Stimulated activated CD8-positive, alpha-beta memory T cell treated with anti-CD3 and anti-CD28 coated beads, Interleukin-2, amount 100 ng/mL, for 1 hour (primary cell): ENCODE measurements at places on chromosomes 5 and 9.

GRCh38 chr5:79612667-79613198 is 492 bp downstream of the TENT2 start:
- DNase-seq, result no peak

DNA sequence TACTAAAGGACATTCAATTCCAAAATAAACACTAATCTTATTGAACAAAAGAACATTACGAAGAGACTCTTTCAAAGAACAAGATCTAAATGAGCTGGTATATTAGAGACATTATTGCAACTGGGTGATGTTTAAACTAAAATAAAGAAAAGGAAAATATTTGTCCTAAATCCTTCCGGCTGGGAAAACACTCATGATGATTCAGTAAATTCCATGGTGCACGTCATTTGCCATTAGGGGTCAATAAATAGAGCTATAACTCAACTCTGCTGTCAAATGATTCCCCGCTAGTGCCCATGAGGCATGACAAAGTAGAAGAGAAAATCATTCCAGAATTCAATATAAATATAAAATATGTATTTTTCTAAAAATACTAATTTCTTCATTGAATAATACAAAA is 565.5 kb upstream of the TUSC1 start:
- DNase-seq, result no peak

- no peak for DNase-seq
Measured at GRCh38 chr5:33297760-33298216, 143.0 kb upstream of the TARS1 start.

DNA sequence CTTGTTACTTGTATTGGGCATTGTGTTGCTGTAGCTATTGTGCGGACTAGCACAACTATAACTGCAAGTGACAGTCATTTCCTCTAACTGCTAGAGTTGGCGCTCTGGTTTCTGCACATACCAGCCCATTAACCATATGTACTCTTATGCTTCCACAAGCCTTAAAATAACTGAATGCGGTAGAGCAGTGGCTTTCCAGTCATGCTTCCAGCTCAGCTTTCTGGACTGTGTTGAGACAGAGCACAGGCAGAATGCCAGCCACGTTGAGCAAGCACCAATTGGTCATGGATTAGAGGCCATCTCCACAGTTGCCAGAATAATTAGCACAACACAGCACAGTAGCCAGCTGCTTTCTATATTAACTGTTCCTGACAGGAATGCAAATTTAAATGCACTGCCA is 12.2 kb downstream of the INVS start:
- DNase-seq, result no peak

DNA sequence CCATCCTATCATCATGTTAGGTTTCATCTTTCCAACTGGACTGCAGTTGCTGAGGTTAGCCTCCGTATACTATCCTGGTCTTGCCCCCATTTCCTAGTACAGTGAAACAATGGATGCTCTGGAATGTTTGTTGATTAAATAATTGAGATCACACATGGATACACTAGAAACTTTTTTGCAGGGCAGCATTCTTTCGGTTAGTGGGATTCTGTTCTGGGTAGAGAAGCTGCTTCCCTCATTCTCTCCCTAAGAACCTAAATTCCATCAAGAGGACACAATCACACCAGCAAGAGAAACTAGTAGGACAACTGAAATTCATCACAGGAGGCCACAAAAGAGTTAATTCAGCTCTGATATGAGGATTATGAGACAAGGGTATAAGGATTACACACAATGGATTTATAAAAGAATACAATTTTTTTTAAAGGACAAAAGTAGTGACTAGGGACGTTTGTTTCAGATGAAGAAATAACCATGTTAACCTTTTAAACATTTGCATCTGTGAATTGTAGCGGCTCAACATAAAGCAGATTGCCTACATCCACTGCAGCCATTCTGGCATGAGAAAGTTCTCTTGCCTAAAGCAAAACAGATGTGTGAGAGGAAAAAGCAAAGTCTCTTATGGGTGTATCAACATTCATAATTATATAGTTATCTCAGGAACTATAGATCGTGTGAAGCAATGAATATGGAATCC is 162.7 kb upstream of the LHFPL2 start:
- no peak for DNase-seq

- no peak for DNase-seq
Measured at GRCh38 chr5:172353271-172353812, 69.8 kb upstream of the UBTD2 start.

GRCh38 chr5:36028816-36029465 is 37.7 kb downstream of the UGT3A2 start:
- no peak for DNase-seq

GRCh38 chr5:82591021-82591515 is 312.9 kb upstream of the RPS23 start:
- DNase-seq, result no peak

DNA sequence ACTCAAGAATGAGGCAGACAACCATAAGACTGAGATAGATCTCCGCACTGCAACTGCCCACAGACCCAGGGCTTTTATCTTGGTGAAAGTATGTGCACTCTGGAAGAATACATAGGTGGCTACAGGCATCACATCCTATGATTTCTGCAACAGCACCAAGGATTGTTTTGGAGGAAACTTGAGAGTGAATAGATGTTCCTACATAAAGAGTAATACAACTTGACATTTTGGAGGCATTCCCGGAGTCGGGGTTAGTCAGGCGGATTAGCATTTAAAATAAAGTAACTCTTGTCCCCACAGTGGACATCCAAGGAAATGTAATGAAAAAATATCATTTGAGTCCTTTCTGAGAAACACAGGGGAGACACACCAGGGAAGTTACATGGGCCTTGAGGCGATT is 26.7 kb downstream of the TMEM174 start:
- no peak for DNase-seq

DNA sequence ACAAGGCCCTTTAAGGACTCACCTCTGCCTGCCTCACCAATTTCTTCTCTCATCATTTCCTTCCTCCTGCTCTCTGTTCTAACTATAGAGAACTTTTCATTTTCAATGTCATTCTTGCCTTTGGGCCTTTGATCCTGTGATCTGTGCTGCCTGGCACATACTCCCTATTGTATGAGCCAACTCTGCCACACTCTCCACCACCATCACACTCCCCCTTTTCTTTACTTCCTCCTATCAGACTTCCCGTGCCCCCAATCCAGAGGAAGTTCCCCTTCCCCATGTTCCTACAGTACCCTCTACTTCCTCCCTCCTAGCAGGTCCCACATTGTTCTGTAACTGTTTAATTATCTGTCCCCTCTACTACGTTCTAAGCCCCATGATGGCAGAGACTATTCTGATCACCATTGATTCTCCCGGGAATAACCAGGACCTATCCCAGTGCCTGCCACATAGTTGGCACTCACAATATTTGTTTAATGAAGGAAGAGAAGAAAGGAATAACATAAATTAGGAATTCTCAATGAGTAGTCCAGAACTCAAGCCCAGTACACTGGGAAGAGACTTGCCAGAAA is 27.5 kb downstream of the ADAM19 start:
- DNase-seq, result no peak

- DNase-seq, result no peak
Measured at GRCh38 chr5:125467222-125467621, 720.8 kb upstream of the ZNF608 start.

- DNase-seq, result no peak
Measured at GRCh38 chr5:168106008-168106761, 185.3 kb upstream of the WWC1 start.

DNA sequence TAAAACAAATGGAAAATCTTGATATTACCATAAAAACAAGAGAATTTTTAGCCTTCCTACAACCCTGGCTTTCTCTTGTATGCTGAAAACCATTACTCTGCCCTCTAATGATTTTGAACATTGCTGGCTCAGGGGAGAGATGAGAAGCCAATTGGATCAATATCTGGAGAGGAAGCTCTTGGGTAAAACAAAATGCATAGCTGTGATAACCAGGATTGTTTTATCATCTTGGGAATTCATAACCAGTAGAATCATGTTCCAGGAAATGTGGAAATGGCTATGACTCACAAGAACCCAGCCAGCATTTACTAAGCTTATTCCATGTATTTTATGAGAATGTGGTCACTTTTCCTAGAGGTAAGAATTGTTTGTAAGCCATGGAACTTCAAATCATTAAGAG is 51.1 kb upstream of the CTNND2 start:
- no peak for DNase-seq

GRCh38 chr9:118529210-118529609 is 825.0 kb downstream of the TLR4 start:
- DNase-seq, result no peak

GRCh38 chr5:14217587-14217986 is 74.4 kb downstream of the TRIO start:
- no peak for DNase-seq
